SHP77 (cell line): ENCODE measurements at places on chromosomes 3 and 15.

- no peak for DNase-seq
Measured at GRCh38 chr15:29756358-29757267, 65.7 kb downstream of the TJP1 start.

- DNase-seq: no peak
Measured at GRCh38 chr15:94230883-94231722, at the start of gene MCTP2. Gene MCTP2, plus strand, starts transcription at chr15:94231561. Its CDS starts 66,705 bp downstream, at chr15:94298266.

- no peak for DNase-seq
Measured at GRCh38 chr3:50010959-50011358, 71.0 kb downstream of the RBM6 start.

- no peak for DNase-seq
Measured at GRCh38 chr3:111653766-111654165, 58.6 kb upstream of the ZBED2 start.

GRCh38 chr3:53067567-53067966, 21.7 kb upstream of the SFMBT1 start:
- no peak for DNase-seq
